ENCODE measurements at places on chromosomes 1 and 21.

DNA sequence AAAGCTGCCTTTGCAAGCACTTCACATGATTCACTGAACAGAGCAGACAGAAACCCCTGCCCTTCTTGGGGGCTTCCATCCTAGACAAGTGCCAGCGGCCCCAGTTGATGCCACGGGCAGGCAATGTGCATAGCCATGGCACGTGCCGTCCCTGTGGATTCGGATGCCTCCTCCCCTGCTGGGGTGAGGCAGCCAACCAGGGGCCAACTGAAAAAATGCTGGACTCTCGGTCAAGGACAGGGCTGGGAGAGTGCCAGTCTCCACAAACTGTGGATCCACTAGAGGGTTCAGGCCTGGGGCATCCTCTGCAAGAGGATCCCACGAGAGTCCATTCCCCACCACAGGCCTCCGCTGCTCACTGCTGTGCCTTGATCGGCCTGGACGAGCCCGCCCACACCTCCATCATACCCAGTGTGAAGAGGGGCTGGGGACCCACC lies 3.8 kb downstream of the JMJD4 start:
- DNase-seq, result no peak

DNA sequence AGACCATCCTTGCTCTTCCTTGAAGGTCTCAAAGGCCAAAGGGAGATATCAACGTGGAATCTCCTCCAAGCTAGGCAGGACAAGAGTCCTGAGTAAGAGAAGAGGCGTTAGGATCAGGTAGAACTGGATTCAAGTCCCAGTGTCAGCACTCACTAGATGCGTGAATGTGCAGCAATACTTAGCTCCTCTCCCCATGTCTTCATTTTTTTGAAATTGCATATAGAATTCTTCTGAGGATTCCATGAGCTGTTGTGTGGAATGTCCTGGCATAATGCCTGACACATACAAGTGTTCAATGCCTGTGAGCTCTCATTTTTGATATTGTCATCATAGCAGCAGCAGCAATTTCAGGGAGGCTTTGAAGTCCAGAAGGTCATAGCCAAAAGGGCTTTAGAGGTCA lies 333.2 kb downstream of the KCNH1 start:
- DNase-seq, result no peak

- no peak for DNase-seq
These were observed 111.7 kb downstream of the DUSP10 start for GRCh38 chr1:221630236-221630635.

DNA sequence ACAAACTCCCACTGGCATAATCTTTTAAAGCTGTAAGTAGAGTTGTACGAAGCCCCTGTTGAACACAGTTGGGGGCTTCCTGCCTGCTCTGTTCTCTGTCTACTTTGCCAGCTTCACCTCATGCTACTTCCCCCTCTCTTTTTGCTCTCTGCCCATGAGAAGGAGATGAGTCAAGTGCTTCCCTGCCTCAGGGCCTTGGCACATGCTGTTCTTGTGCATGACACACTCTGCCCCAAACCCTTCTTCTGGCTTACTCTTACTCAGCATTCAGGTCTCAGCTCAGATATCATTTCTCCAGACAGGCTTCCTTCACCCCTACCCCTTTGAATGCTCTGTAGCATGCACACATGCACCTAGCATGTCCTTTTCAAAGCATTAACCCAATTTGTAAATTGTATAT lies 208.8 kb downstream of the FOXD2 start:
- DNase-seq, result no peak

- no peak for DNase-seq
These were observed 42.6 kb upstream of the A3GALT2 start for GRCh38 chr1:33363470-33363861.

GRCh38 chr1:227734856-227735538 lies at the start of the genes JMJD4 and SNAP47:
Gene JMJD4 (minus strand): TSS chr1:227735302. CDS start chr1:227735273, 29 bp downstream.
Gene SNAP47 (plus strand): TSS chr1:227735435. CDS start chr1:227747737, 12,302 bp downstream.
- peak; percentile 84 for DNase-seq

- DNase-seq, result no peak
These were observed 77.4 kb downstream of the ACBD6 start for GRCh38 chr1:180424848-180425457.

- DNase-seq, result no peak
These were observed 1.8 kb downstream of the AGL start for GRCh38 chr1:99851850-99852454.

DNA sequence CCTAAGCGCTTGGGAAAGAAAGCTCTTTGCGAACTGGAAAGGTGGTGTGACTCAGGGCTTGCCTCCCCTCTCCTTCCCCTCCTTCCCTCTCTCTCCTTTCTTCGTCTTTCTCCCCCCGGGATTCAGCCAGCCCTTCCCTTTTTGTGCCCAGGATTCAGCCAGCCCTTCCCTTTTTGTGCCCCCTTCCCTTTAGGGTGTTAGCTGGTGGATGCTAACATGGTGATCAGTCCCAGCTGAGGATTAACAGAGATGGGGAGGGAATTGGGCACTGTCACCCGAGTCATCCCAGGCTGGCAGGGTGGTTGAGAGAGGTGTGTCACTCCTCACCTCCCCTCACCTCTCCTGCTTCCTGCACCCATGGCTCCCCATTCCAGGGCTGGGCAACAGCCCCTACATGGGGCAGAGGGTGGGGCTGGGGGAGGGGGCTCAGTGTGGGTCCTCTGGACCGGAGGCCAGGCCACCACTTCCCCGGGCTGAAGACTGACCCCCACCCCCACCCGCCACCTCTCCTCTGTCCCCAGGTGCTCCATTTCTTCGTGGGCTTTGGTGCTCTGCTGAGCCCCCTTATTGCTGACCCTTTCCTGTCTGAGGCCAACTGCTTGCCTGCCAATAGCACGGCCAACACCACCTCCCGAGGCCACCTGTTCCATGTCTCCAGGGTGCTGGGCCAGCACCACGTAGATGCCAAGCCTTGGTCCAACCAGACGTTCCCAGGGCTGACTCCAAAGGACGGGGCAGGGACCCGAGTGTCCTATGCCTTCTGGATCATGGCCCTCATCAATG lies 51.5 kb downstream of the ELK4 start:
- DNase-seq, result no peak

GRCh38 chr1:233281711-233282581 lies 13.6 kb downstream of the PCNX2 start:
- DNase-seq, result peak; percentile 3

DNA sequence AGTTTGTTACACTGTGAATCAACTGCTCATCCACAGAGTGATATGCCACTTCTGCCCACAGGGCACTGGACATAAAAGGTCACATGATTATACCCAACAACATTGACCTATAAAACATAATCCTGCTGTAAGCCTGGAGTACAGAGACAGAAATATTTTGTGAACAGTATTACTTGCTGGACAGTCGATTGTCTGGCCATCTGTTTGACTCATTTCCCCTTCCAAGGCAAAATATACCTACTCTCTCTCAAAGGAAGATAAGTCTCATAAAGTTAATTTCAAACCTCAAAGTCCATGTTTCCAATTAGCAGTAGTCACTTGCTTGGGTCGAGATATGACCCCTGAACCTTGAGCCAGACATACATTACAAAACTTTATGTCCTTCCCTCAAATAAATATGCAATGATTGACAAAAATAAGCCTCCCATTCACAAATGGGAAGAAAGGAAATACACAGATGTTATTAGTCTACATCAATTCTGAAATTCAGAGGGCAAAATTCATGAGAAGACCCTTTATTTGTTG lies 39.3 kb upstream of the RGS18 start:
- DNase-seq, result no peak

DNA sequence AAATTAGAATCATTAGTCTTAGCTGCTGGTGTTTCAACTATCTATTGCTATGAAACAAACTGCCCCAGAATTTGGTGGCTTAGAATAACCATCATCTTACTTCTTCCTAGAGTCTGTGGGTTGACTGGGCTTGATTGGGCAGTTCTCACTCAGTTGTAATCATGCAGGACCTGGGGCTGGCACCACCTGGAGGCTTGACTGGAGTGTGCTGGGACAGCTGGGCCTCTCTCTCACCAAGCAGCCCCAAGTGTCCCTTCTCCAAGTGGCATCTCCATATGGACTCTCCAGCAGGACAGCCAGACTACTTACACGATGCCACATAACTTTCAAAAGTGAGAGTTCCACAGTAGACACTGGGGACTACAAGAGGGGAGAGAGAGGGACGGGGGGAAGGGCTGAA lies 140.3 kb upstream of the ATP1B1 start:
- DNase-seq, result no peak

GRCh38 chr1:247440001-247440620 lies 17.8 kb downstream of the OR2B11 start:
- DNase-seq, result no peak

DNA sequence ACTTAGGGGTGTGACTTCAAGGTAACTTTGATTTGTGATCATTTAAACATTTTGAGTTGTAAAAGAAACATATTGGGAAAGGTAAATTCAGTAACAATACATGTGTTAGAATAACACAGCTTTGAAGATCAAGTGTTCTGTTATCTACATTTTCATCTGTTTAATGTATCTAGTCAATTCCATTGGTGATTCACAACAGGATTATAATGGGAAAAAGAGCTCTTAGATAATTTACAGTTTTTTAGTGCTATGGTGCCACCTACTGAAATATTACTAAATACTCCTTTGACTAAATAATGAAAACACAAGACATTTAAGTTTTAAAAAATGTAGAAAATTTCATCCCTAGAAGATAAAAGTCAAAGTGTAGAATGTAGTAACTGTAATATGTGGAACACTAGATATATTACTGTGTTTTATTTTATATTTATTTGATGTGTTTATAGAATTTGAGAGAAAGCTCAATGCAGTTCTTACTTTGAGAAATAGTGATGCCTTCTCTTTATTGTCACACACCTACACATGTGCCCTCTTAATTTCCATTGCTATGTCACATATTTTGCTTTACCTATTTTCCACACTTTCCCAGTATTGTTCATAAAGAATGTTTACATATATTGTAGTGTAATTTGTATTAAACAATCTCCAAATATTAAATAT lies 47.4 kb downstream of the PTPRC start:
- DNase-seq, result no peak

GRCh38 chr1:54859700-54860391 lies 27.1 kb downstream of the DHCR24 start:
- no peak for DNase-seq
